GM23248 (cell line): ENCODE measurements at places on chromosomes 4 and X.

DNA sequence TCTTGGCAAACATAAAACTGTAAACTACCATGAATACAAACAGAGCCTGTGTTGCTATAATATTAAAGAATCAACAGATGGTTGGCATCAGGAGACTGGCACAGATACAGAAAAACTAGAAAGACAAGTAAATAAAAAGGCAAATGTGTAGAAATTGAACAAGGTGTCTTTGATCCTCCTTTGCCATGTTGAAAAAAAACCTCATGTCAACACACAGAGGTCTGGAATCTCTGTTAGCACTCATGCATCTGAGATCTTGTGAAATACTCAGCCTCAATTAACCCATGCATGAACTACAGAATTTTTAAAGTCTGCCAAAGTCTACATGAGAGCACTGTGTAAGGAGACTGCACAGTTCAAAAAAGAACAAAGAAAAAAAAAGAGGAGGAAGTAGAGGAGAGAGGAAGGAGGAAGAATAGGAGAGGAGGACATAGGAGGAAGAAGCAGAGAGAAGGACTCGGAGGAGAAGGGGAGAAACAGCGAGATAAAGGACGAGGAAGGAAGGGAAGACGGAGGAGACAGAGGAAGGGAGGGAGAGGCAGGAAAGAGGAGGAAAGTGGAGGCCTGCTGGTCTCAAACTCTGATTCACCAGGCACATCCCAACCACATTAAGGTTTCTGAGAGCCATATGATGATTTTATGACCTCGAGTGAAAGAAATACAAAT lies 52.8 kb downstream of the PRDM5 start:
- DNase-seq: peak; percentile 33

DNA sequence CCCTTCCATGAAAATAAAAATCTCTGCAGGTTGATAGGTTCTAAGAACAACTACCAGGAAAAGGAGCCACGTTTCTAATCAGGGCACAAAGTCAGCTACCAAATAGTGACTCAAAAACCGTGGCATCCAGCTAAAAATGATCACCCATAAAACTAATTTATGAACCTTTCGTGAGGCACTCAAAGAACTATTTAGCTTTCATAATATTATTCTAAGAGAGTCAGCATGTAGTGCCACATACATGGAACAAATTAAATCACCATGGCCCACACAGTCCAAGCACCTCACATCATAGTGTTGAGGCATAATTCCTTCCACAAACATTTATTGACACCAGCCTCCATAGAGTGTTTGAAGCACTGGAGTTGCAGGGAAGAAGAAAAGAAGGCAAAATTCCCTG lies 252.0 kb upstream of the PPARGC1A start:
- DNase-seq: peak; percentile 42

- peak; percentile 5 for DNase-seq
Observed at GRCh38 chrX:25158635-25159034, 142.9 kb upstream of the ARX start.

GRCh38 chrX:7841084-7841805 lies 1.7 kb upstream of the VCX start:
- no peak for DNase-seq

DNA sequence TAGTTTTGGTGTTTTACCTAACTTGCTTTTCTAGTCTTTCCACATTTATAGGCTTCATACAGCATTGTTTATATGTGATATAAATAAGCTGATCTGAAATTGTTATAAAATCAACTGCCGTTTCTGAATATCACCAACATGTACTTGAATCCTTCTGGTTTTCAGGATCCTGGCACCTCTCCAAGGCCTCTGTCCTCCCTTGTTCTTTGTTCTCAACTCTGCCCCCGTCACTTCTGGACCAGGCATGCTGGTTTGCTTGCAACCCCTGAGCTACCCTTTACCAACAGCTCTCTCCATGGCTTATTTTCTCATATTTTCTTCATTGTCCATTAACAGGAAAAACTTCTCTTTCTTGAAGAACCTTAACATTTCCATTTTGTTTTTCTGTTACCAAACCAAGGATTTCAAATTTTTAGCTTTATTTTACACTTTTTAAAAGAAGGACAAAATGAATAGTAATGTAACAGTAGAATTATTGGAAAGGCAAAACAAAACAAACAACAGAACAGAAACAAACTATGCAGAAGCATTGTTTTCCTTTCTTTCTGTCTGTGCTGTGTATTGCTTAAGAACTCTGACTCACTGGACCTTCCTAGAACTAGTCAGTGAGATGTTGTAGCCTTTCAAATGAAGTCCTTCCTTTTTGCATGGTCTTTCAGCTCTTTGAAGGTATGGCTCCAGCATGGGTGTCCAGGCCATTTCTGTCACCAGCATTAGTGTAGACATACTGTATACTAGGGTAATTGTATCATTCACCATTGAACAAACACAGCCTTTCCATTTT lies 44.8 kb downstream of the BANK1 start:
- peak; percentile 80 for DNase-seq

DNA sequence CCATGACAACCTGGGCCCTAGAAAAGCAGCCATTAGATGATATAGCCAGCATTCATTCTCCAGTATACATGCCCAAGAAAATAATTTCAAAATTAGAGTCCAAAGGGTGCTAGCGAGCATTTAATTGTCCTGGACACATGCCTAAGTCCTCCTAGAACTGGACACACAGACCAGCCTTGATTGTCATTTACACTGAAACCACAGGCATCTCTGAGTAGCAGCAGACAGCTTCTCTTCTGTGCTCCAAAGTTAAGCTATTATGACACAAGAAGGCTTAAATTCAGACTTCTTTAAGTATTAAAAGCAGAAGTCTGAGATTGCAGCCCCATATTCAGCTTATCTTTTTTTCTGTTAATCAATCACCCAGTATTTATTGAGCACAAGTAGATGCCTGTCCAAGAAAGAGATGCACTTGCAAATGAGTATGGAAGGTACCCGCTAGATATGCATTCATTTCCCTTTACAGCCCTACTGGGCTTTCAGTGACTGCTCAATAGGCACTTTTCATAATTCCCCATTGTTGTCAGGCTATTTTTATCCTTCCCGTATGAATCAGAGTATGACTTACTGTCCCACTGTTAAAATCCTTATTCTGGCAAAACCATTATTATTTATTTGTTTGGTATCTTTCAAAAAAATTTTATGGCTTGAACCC lies 374.1 kb downstream of the FBXW7 start:
- DNase-seq: peak; percentile 80

DNA sequence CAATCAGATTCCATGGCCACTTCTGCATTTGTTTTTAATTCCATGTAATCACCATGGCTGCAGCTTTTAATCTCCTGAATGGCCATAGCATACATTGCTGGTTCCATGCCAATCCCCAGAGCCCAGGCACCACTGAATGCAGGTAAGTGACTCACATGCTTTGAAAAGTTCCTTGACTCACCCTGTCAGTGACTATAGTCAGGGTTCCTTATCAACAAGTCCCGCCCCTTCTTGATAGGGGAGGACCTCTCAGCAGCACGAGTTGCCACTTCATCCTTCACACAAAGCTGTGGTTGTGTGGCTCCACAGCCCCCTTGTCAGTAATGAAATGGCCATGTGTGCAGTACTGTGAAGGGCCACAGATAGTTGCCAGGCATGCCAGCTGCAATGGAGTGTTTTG lies 516.6 kb downstream of the PPARGC1A start:
- DNase-seq: no peak

DNA sequence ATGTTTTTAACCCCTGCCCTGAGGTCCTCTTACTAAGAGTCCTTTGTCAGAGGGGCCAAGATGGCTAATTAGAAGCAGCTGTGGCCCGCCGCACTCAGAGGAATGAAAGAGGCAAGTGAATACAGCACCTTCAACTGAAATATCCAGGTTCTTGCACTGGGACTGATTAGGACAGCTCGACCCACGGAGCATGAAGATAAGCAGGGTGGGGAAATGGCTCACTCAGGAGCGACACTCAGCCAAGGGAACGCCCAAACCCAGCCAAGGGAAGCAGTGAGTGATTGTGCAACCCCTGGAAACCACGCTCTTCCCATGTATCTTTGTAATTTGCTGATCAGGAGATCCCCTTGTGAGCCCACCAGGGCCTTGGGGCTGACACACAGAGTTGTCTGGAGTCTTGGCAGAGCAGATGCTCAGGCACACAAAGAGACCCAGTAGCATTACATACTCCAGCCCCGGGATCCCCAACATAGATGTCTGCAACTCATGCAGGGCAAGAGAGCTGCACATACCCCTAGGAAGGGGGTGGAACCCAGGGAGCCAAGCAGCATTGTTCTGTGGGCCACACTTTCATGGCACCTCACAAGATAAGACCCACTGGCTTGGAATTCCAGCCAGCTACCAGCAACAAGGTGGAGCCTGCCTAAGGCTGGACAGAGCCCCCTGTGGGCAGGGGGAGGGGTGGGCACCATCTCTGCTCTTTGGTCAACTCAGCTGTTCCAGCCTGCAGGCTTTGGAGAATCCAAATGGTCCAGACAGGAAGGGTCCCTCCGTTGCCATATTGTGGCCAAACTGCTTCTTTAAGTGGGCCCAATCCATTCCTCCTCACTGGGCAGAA lies 23.3 kb downstream of the F8A3 start:
- peak; percentile 5 for DNase-seq

DNA sequence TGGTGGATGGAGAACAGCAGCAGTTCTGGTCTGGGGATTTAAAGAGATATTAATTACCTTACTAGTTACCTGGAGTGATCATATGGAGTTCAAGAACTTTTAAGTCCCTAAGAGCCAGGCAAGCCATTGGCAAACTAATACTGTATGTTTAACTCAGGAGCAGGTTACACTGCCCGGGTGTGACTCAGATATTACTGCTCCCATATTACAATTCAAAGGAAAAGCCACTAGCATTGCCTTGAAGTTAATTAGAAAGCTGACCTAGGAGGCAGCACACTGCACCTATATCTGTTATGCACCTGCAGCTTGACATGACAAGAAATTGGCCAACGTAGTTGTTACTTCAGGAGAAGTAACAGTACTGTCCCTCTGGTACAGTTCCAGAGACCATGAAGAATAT lies 47.2 kb downstream of the GRK4 start:
- peak; percentile 60 for DNase-seq

- DNase-seq: no peak
Observed at GRCh38 chr4:124044867-124045266, 648.3 kb downstream of the SPRY1 start.

DNA sequence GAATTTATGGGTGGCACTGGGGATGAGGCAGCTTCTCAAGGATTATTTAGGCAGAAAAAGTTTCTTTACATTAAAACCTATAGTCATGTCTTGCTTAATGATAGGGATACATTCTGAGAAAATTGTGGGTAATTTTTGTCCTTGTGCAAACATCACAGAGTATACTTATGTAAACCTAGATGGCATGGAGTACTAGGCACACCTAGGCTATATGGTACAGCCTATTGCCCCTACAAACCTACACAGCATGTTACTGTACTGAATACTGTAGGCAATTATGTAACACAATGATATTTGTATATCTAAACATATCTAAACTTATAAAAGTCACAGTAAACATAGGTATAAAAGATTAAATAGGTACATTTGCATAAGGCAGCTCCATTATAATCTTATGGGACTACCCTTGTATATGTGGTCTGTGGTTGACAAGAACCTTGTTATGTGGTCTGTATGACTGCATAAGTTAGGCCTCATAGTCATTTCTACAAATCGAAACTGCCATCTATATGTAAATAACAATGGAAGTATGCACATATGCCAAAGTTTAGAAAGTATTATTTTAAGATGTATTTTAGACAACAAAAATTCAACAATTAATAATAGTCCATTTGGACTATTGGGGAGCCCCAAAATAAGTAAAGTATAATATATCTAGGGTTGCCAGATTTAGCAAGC lies 87.3 kb downstream of the CFAP299 start:
- no peak for DNase-seq

DNA sequence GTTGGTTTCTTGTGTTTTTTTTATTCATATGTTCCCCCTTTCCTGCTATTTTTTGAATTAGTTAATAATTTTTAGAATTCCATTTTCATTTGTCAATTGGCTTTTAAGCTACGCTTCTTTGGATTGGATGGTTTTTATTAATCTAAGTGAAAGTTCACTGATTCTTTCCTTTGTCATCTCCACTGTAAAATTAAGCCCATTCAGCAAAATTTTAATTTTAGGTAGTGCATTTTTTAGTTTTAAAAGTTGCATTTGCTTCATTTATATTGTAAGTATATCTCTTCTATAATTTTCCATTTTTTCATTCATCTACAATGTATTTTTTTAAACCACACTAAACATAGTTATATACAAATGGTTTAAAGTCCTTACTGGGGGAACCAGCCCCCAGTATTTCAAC lies 417.3 kb upstream of the HTR2C start:
- DNase-seq: no peak

DNA sequence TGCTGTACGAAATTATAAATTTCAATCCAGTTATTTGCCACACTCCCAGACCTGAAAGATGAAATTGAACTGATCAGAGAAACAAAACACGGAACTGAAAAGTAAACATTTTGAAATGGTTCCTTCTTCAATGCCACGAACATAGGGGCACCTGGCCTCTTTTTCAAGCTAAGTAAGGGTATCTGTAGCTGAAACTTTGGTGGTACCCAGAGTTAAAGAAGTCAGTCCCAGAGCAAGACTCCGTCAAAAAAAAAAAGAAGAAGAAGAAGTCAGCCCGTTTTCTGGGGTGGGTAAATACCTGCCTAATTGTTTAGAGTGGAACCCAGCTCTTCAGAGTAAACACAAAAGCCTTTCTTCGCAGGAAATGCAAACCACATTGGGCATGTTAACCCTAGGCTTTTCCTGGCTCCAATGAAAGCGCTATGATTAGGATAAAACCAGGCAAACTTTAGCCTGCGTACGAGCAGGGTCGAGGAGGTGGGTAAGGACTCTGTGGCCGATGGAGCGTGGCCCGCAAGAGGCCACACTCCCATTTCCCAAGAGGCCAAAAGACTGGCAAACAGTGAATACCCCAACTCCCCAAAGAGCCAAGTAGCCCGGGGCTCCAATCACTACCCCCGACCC lies 1.3 kb downstream of the ANTXR2 start:
- peak; percentile 36 for DNase-seq

GRCh38 chr4:112403101-112403945 lies 106.2 kb downstream of the ALPK1 start:
- DNase-seq: no peak

DNA sequence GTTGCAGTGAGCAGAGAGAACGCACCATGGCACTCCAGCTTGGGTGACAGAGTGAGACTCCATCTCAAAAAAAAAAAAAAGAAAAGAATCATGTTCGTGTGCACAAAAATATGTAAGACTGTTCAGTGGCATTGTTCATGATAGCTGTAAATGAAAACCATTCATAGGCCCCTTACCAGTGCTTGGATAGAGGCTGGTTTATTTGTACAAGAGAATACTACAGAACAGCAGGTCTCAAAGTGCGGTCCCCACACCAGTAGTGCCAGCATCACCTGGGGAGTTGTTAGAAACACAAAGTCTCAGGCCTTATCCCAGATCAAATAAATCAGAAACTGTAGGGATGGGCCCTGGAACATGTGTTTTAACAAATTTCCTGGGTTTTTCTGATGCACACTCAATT lies 12.7 kb upstream of the MRFAP1 start:
- no peak for DNase-seq

- peak; percentile 34 for DNase-seq
Observed at GRCh38 chr4:146981651-146982050, 36.0 kb upstream of the TTC29 start.

GRCh38 chr4:83139514-83140156 lies 25.1 kb upstream of the PLAC8 start:
- DNase-seq: no peak
